Stimulated activated CD4-positive, alpha-beta T cell treated with anti-CD3 and anti-CD28 coated beads, Interleukin-1b, Interleukin-23, amount 100 ng/mL, for 4 hours (primary cell): ENCODE measurements at places on chromosomes 7 and 10.
A peak's percentile ranks its signal among the peaks of the same experiment; 100 is the strongest.

GRCh38 chr10:103144041-103144440 lies 49.0 kb downstream of the NT5C2 start:
- no peak for DNase-seq

GRCh38 chr7:92332782-92333181 lies 87.0 kb downstream of the ANKIB1 start:
- DNase-seq, result no peak

DNA sequence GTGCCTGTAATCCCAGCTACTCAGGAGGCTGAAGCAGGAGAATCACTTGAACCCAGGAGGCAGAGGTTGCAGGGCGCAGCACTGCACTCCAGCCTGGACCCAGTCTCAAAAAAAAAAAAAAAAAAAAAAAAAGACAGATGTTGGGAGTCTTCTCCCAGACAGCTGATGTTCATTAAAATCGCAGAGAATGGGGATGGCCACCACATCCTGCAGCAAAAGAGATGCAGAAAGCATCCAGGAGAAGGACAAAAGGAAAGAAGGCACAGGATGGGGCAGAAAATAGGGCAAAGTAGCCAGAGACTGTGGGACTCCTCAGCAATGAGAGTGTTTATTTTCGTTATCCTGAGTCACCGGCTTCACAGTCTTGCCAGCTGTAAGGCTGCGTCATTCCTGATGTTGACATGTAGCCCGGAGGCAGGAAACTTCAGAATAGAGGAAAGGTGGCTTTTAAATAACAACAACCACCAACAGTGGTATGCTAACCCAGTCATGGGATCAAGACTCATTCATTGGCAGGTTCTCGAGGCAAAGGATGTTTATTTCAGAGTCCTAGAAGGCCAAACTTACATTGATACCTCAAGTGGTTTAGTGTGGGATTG lies 149.5 kb upstream of the SVIL start:
- DNase-seq, result no peak

DNA sequence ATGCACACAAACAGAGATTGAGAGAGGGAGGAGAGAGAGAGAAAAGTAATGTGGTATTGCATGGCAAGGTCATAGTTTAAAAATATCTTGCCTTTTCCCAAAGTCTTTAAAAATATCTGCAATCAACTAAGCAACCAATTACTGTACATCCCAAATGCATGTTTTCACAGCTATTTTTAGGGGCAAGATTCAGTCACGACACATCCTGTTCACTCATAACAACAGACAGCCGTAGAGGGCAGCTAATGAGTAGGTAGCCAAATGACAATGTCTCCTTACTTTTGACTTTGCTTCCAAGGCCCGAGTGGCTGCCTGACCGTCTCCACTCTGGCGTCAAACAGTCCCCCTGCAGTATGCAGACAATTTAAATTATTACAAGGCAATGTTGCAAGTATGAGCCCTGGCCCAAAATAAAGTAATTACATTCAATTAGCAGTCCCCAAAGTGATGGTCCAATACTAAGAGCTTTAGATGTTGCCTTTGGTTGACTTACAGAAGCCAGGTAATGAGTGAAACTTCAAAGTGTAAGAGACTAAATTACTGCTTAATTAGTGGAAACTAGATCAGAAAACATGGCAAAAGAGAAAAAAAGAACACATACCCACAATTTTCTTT lies 162.9 kb downstream of the MBL2 start:
- DNase-seq, result no peak

DNA sequence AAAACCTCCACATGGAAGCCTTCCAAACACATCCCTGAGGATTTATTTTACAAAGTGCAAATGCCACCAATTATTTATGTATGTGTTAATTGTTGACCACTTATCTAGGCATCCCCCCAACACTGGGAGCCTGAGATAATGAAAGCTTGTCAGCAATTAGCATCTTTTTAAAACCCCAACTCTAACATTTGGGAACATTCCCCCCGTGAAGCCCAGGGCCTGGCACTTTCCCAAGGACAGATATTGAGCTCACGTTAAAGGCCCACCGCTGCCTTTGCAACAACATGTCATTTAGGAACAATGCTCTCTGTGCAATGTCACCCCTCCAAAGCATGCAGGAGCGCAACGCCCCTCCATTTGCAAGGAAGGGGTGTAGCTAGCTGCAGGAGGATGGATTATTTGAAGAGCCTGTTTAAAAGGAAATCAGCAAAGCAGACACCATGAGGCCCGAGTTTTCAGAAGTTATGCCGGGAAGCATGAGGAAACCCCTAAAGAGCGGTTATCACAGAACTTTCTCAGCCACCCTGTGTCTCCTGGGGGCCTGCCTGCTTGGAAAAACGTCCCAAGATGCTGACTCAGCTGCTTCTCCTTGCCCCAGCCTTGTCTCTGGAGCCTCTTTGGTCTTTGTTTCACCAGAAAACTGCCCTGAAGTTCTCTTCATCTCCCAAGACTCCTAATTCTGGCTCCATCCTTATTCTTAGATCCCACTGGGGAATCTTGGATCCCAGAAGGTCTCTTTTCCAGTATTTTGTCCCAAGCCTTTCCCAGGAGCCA lies 444.1 kb downstream of the GRID1 start:
- no peak for DNase-seq

- no peak for DNase-seq
Observed at GRCh38 chr7:3893789-3894153, 592.7 kb downstream of the SDK1 start.

GRCh38 chr7:1969459-1970284 lies 263.1 kb downstream of the MAD1L1 start:
- DNase-seq, result no peak

DNA sequence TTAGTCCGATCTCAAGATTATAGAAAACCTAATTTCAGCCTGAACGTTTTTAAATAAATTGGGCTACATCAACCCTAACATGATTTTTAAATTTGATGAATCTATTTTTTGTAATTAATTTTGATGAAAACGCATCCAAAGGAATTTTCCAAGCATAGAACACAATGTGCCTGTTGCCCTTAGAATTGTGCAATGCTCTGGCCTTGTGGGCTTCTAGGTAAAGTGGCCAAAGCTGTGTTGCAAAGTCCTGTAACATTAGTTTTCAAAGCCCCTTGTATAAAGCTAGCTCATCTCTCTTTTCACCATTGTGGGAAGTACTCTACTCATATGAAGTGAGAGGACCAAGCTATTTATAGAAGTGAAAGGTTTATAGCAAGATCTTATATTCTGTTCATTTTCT lies 138.4 kb upstream of the PRPS1L1 start:
- DNase-seq, result no peak

- no peak for DNase-seq
Observed at GRCh38 chr10:132158122-132158741, 28.5 kb upstream of the DPYSL4 start.

GRCh38 chr10:32346134-32346550 lies 816 bp downstream of the EPC1 start:
- peak; percentile 93 for DNase-seq

GRCh38 chr10:97406064-97406463 lies 4.9 kb upstream of the RRP12 start:
- no peak for DNase-seq

DNA sequence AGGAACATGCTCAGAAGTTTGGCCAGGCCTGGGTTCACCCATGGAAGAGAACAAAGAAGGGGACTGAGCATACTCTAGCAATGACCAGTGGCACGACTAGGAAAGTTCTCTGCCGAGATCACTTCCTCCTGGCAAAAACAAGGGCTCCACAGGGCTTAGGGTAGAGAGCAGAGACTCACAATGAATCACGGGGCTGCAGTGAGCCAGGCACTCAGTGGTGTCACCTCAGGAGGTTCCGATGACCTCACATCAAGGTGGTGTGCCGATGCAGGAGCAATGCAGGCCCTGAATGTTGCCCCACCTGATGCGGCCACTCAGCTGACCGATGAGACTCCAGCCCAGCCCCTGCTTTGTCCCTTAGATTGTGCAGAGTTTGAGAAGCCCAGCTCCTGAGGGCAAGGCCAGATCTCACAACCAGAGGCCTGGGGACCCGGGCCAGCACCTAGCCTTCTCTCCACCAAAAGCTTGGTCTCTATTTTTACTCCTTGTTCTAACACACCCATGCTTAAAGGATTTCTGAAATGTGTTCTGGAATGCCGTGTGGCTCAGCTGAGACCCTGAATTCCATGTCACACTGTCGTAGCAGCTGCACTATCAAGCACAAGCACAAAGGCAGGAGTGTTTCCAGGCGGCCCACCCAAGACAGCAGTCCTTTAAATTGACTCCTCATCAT lies 60.9 kb downstream of the COBL start:
- DNase-seq, result no peak

DNA sequence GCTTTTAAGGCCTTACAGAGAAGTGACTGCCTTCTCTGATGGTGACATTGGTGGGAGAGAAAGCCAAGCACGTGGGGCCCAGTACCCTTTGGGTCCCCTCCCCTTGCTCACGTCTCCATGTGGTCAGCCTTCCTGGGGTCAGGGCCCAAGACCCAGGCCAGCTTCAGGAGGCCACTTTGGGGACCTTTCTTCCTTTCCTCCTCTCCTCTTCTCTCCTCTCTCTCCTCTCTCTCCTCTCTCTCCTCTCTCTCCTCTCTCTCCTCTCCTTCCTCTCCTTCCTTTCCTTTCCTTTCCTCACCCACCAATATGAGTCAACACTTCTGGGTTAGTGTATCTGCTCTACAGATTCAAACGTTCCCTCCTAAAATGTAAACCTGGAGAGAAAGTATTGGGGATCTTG lies 96.9 kb upstream of the AGK start:
- no peak for DNase-seq

DNA sequence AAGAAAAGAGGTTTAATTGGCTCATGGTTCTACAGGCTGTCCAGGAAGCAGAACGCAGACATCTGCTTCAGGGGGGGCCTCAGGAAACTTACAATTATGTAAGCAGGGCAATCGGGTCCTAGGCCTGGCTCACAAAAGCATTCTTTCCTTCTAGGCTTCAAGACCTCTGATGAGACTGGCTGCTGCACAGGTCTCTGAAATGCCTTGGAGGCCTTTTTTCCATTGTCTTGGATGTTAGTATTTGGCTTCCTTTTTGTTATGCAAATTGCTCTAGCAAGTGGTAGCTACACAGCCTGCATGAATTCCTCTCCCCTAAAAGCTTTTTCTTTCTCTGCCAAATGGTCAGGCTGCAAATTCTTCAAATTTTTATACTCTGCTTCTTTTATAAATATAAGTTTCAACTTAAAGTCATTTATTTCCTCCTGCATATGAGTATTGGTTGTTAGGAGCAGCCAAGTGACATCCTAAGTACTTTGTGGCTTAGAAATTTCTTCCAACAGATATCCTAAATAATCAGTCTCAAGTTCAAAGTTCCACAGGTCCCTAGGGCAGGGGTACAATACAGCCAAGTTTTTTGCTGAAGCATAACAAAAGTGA lies 83.1 kb upstream of the SEMA3A start:
- DNase-seq, result no peak

DNA sequence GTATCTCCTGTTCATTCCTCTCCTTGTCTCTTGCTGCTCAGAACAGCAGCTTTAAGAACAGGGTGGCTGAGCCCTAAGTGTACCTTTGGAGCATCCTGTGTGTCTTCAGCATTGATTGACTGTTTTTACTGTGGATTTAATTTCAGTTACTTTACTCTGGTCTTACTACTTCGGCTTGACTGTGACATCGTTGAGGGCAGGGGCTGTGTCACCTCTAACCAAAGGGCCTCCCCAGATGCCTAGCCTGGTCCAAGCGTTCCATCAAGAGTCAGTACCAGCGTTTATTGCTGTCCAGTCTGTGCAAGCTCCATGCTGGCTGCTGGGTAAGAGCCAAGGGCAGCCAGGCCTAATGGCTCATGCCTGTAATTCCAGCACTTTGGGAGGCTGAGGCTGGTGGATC lies 32.4 kb downstream of the CCM2 start:
- no peak for DNase-seq

DNA sequence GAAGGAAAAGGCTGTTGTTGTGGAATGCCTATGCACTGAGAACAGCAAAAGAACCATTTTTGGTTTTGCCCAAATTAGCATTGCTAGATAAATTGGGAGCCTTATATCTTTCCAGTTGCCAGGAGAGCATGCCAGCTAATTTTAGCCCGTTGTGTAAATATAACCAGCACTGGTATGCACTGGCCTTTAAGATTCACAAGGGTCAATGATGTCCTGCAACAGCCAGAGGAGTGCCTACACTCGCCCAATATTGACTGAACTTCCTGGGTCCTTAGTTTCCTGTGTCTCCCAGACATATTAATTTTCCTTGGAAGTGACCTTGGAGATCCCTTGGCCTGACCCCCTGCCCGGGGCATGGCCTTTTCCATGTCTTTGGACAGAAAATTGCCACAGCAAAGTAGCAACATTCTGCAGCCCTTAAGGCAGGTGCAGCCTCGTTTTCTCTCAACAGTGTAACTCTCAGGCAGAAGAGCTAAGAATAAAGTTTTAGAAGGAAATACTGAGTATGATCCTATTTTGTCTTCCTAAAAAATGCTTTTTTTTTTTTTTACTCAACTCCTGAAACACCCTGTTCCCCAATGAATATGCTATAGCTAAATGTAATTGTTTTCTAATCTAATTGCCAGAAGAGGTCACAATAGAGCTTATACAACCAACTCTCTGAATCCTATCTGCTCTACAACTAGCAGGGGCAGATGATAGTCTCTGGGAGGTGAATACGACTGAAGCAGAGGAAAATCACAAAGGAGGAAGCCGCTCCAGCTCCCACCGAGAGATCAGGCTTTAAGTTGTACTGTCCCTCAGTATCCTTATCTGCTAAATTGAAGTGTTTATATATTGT lies 131.9 kb upstream of the PCGF5 start:
- no peak for DNase-seq

GRCh38 chr10:51367127-51367526 lies 292.8 kb downstream of the PRKG1 start:
- no peak for DNase-seq

- DNase-seq, result no peak
Observed at GRCh38 chr7:28768577-28769147, 189.5 kb downstream of the TRIL start.

DNA sequence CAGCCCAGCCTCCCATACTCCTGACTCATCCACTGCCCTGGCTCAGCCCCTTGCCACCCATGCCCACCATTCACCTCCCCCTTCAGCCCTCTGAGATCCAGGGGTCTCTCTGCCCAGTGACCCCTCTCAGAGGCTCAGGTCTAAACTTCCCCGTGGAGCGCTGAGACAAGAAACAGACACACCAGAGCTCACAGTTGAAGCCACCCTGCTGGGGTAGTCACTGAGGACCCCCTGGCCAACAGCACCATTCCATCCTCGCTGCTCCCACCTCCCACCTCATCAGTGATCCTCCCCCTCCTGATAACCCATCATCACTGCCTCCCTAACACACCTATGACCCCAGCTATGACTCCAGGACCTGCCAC lies 100.7 kb downstream of the GRID1 start:
- DNase-seq, result no peak

GRCh38 chr7:6169805-6170520 lies 102.5 kb downstream of the CYTH3 start:
- no peak for DNase-seq

DNA sequence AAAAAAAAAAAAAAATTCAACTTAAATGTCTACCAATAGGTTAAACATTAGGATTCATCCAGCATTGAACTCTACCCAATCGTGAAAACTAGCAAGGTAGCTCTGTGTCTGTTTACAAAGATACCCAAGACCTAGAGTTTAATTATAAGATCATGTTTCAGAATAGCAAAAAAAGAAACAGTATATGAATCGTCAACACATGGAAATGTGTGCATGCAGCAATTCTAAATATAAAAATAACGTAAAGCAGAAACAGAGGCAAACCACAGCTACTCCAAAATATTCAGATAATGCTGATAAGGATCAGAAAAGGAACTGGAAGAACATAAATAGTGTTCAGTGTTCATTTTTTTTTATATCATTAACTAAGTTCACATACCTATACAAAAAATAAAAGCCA lies 68.7 kb downstream of the AFAP1L2 start:
- DNase-seq, result no peak

- DNase-seq, result no peak
Observed at GRCh38 chr7:35463176-35463700, 209.3 kb upstream of the TBX20 start.

GRCh38 chr7:95104739-95105138 lies 197.3 kb downstream of the PPP1R9A start:
- DNase-seq, result no peak
